ENCODE measurements at places on chromosomes 12 and 14.

GRCh38 chr14:71121711-71122110 lies 214.5 kb downstream of the PCNX1 start:
- no peak for DNase-seq

- no peak for DNase-seq
Measured at GRCh38 chr12:31496257-31496656, 94.7 kb downstream of the DENND5B start.

DNA sequence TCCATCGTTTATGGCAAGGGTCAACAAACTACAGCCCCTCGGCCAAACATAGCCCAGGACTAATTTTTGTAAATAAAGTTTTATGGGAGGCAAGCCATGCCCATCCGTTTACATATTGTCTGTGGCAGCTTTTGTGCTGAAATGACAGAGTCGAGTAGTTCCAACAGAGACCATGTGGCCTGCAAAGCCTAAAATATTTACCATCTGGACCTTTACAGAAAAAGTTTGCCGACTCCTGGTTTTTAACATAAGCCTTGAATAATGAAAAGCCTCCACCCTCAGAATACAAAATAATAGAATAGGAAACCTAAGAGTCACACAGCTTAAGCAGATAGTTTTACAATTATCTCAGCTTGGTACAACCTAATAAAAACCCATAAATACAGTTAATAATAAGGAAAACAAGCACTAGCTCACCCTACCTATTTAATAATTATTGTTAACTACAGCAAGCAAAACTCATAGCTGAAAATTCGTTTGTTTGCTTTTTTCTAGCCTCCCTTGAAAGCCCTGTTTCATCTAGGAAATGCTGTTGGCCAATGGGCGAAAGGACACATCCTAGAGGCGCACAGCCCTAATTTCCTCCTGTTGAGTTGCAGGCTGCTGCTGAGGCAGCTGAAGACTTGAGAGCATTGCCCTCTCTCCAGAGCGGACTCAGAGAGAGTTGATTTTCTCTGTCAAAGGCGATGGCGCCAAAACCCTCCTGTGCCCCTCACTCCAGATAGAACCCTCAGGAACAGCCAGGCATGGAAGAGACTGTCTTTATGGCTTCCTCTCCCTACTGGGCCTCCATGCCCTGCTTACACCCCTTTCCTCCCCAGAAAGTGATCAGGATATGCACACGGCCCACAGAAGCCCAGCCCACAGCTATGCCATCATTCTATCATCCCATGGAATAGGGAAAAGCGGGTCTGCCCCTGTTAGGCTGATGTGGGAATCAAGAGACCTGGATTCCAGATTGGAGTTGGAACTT lies 107.2 kb downstream of the DPF3 start:
- no peak for DNase-seq

DNA sequence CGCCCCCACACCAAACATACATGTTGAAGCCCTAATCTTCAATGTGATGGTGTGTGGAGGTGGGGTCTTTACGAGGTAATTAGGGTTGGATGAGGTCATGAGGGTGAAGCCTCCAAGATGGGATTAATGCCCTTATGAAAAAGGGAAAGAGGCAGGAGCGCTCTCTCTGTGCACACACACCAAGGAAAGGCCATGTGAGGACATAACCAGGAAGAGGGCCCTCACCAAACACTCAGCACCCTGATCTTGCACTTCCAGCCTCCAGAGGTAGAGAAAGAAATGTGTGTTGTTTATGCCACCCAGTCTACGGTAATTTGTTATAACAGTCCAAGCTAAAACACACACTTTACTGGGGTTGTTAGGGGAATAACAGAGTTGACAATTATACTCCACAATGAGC lies 14.6 kb upstream of the PITPNM2 start:
- no peak for DNase-seq

DNA sequence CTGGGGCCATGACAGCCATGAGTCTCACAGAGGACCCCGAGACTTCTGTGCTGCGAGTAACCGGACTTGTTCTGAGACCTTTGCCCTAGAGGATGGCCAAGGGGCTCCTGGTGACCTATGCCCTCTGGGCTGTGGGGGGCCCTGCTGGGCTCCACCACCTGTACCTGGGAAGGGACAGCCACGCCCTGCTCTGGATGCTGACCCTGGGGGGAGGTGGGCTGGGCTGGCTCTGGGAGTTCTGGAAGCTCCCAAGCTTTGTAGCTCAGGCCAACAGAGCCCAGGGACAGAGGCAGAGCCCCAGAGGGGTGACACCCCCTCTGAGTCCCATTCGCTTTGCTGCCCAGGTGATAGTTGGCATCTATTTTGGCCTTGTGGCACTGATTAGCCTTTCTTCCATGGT lies 2.1 kb downstream of the DNAJC22 start:
- no peak for DNase-seq
